CD4-positive, alpha-beta T cell treated with Interleukin-4 for 1 hour (primary cell): ENCODE measurements at places on chromosomes 16 and 17.

DNA sequence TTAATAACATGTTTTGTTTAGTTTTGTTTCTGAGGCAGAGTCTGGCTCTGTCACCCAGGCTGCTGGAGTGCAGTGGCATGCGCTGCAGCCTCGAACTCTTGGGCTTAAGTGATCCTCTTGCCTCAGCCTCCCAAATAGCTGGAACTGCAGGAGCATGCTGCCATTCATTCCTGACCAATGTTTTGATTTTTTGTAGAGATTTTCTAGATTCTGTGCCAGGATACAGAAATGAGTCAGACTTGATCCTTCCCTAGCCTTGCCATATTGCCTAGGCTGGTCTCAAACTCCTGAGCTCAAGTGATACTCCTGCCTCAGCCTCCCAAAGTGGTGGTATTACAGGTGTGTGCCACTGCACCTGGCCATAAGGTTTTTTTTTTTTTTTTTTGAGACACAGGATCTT is 17.7 kb downstream of the TAOK1 start:
- DNase-seq = no peak

GRCh38 chr17:49567104-49567521 is 8.6 kb upstream of the NXPH3 start:
- DNase-seq = no peak

DNA sequence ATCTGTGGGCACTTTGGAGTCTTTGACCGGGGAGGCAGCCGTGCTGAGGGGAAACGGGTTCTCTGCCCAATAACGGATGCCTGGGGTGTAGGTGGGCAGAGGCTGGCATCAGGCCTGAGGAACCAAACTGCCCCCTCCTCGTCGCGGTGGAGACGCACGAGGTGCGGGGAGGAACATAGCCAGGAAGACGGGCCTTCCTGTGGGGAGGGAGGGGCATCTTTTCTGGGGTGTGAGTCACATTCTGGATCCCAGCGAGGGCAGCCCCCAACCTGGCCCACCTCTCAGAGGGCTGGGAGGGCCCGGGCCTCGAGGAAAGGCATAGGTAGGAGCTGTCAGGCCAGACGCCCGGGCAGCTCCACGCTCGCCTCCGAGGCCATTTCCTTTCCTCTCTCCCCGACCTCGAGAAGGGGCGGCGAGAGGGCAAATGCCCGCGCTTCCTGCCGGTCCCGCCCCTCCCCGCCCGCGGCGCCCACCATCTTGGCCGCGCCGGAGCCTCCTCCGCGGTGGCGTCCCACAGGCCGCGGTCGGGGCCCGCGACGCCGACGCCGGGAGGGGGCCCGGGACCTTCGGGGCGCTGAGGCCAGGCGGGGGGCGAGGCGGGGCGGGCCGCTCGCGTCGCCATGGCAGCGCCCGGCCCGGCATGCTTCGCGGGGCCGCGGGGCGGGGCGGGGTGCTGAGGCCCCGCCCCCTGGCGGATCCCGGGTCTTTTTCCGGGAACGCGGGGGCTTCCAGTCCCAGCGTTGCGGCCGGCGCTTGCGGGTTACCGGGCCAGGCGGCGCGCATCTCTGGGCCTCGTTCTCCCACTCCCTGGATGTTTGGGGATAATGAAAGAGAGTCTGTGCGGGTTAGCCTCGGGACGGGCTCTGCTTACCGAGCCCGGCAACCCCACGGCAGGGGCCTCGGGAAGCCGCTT is 13.2 kb downstream of the RAI1 start:
- DNase-seq = peak; percentile 76

- no peak for DNase-seq
Observed at GRCh38 chr16:85138825-85139627, 26.8 kb upstream of the CIBAR2 start.

GRCh38 chr16:49468611-49469310 is 95.2 kb downstream of the C16orf78 start:
- no peak for DNase-seq

- no peak for DNase-seq
Observed at GRCh38 chr16:89431158-89431584, 59.2 kb downstream of the ANKRD11 start.

- DNase-seq = no peak
Observed at GRCh38 chr16:88928405-88929090, 48.5 kb downstream of the CBFA2T3 start.

GRCh38 chr17:78748048-78748729 is 33.9 kb downstream of the CYTH1 start:
- peak; percentile 67 for DNase-seq

DNA sequence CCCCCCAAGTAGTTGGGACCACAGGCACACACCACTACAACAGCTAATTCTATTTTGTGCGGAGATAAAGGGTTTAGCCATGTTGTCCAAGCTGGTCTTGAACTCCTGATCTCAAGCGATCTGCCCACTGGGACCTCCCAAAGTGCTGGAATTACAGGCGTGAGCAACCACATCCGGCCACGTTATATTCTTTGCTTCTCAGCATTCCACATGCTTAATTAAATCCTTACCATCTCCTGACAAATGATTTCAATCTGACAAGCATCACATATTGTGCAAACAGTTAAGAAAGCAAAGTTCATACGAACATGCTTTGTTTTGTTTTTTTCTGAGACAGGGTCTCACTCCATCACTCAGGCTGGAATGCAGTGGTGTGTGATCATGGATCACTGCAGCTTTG is 18.2 kb downstream of the HIGD1B start:
- DNase-seq = no peak

DNA sequence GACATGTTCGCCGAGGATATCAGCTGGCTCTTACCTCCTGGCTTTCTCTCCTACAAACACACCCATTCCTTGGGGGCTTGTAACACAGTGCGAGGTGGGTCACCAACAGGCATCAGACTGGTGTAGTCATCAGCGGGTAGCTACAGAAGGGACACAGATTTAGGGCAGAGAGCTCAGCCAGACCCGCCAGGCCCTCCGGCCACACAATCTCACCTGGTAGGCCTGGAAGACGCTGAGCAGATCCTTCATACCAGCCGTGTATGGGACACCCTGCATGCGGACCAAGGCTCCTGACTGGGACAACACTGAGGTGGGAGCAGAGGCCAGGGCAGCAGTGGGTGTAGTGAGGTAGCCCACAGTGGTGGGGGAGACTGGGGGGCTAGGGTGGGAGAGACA is 5.8 kb downstream of the ESRP2 start:
- DNase-seq = no peak

DNA sequence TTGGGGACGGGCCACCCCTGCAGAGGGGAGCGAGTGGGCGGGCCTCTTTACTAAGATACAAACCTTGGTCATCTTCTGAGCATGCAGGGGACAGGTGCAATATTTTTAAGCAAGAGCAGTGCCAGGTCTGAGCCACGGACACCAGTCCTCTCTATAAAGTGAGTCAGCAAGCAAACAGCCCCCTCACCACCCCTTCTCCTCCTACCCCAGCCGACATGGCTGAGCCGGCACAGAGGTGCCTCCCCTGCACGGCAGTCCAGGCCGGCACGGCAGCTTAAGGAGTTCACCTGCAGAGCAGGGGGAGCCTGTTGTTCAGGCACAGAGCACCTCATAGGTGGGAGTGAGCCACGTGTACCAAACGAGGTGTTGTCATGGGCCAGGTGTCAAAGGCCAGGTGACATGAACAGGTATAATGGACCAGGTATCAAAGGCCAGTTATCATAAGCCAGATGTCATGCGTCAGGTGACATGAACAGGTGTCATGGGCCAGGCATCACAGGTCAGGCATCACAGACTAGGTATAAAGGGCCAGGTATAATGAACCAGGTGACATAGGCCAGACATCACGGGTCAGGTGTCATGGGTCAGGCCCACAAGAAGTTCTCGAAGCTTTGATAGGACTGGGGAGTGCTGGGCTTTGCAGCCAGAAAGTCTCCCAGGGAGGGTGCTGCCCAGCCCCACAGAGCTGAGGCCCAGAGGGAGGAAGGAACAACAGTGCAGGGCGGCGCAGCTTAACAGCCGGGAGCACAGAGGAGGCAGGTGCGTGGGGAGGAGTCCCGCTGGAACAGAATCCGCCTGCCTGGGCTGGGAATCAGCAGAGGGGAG is 42.6 kb upstream of the ZNF469 start:
- DNase-seq = no peak

DNA sequence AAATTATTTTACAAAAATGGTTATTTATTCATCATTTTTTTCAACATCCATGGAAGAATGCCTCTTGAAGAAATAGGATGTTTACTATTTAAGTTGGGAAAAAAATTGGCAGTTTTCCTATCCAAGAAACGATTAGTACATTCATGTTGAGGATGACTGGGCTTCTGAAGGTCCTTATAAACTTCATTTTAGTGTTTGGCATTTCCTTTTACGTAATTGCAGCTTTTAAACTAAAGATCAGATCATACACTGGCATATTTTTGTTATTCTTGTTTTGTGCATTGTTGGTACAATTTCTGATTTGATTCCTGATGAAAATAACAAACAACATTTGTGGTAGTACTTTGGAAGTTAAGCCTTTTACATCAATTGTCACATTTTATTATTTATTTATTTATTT is 11.5 kb downstream of the KCNJ16 start:
- no peak for DNase-seq

DNA sequence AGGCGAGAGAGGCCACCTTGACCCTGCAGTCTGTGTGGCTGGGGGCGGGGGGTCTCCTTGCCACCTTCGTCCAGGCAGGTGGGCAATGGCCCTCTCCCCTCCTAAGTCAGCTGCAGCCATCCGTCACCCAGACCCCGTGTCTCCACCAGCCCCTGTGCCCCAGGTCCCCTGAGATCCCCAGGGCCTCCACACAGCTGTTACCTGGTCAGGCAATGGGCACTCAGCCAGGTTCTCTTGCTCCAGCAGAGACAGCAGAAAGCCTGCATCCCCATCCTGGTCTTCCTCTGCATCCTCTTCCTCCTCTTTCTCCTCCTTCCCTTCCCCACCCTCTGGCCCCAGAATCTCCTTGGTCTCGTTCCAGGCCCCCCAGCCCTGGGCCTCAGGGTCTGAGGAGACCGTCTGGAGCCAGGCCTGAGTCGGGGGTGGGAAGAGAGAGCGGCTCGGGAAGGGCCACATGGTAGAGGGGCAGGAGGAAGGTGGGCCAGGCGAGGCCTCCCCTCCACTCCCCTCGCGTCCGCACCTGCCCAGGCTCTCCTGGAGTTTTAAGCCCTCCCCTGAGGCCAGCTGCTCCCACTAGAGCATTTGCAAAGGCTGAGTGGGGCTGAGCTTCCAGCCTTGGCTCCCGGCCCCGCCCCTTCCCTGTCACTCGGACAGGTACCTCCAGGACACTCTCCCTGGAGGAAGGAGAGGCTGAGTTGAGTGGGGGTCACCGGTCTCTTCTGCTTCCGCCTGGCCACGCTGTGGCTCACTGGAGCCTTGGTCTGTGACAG is at the start of gene PABPN1L:
Gene PABPN1L (minus strand): TSS at position 510 of the 770 bp plus-strand sequence. CDS start 54 bp downstream, at position 456.
- DNase-seq = no peak

GRCh38 chr17:78423961-78424675 is 45.7 kb downstream of the PGS1 start:
- no peak for DNase-seq
